LHCN-M2 (cell line): ENCODE measurements at places on chromosomes 5 and 9. TPM values are rescaled to one million over a fixed set of nuclear protein-coding genes. Genes with fewer than 3 reads are reported as not detected.

Gene DNAI1
- not detected in 2 replicates for total RNA-seq

Gene CATSPER3
- 0.11 TPM in 1 of 2 replicates, not detected in the other for total RNA-seq

GRCh38 chr9:22228542-22228941 is 218.1 kb upstream of the DMRTA1 start:
- DNase-seq: no peak

DNA sequence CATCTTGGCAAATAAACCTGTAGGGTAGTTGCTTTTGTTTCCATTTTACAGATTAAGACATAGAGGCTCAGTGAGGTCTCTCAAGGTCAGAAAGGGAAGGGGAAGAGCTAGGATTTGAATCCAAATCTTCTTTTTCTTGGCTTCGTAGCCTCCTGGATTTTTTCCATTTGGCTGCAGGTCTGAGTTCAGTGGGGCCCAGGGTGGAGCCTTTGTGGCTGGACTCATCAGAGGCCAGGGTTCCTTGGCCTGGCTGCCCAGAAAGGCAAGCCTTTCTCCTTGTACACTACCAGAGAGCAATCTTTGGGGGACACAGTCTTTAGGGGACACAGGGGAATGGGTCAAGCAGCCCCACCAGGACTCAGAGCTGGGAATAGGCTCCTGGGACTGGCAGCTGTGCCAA is 10.5 kb upstream of the TRAF1 start:
- DNase-seq: no peak

DNA sequence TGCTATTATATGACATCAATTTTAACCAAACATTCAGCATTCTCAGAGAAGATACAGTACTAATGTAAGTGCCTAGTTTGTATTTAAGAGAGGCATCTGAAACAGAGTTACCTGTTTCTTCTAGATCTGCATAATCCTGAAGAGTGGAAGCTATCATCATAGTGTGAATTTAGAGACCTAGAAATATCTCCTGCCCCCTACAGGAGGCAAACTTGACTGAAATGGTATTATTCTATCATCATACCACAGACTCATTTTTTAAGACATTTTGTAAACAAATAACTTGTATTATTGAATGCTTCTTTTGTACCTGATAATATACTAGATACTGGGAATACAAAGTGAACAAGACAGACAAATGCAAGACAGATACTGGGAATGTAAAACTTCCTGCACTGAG is 216.8 kb upstream of the RPS23 start:
- peak; percentile 7 for DNase-seq

Gene CER1
- total RNA-seq: not detected in 2 replicates

GRCh38 chr5:139912804-139913203 is 117.2 kb downstream of the PSD2 start:
- DNase-seq: no peak

GRCh38 chr9:135567311-135567710 is 5.8 kb downstream of the PAEP start:
- DNase-seq: no peak

DNA sequence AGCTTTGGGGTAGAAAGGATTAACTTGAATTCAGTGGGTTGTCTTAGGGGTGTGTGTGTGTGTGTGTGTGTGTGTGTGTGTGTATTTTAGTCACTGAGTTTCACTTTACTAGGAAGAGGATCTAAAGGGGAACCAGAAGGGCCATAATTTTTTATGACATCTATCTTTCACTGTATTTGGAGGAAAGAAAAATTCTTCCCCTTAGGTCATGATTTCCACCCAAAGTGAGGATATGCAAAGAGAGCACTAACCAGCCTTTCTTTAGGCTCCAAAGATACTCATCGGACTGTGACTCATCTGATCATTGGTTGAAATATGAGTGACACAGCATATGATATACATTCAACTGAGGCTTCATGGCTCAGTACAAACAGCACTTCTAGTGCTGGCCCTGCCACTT is 75.2 kb upstream of the RASGRF2 start:
- peak; percentile 19 for DNase-seq

GRCh38 chr5:36300191-36300926 is 1.3 kb downstream of the RANBP3L start:
- DNase-seq: no peak

- no peak for DNase-seq
These were observed 1.4 kb downstream of the ETF1 start for GRCh38 chr5:138541511-138542179.

GRCh38 chr5:72509401-72509800 is 2.2 kb upstream of the ZNF366 start:
- no peak for DNase-seq

DNA sequence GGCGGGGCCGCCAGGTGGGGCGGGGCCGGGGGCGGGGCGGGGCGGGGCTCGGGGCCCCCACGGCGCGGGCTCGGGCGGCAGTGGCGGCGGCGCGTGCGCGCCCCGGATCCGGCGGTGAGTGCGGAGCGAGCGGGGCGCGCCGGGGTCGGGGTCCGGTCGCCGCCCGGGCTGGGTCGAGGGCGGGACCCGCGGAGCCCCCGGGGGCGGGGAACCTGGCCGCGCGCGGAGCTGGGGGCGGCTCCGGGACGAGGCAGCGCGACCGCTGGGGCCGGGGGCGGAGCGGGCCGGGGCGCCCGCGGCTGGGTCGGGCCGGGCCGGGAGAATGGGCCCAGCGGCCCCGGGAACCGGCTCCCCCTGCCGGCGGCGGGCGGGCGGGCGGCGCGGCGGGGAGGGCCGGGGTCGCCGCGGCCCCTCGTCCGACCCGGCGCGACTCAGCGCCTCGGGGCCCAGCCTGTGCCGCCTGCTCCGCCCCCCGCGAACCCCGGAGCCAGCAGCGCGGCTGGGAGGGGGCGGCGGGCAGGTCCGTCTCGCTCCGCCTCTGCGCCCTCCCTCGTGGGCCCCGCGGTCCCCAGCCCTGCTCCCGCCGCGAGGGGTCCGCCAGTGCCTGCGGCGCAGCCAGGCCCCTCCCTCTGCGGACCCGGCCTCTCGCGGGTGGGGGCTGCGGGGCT is 3.1 kb downstream of the EGFL7 start:
- DNase-seq: no peak

- peak; percentile 43 for DNase-seq
These were observed 13.4 kb upstream of the CCDC112 start for GRCh38 chr5:115309751-115310370.

GRCh38 chr9:3956899-3957298 is 343.0 kb downstream of the GLIS3 start:
- DNase-seq: no peak

- no peak for DNase-seq
These were observed 8.0 kb downstream of the BRD3 start for GRCh38 chr9:134059661-134060395.

GRCh38 chr5:1564182-1564748 is 40.5 kb upstream of the LPCAT1 start:
- peak; percentile 21 for DNase-seq

DNA sequence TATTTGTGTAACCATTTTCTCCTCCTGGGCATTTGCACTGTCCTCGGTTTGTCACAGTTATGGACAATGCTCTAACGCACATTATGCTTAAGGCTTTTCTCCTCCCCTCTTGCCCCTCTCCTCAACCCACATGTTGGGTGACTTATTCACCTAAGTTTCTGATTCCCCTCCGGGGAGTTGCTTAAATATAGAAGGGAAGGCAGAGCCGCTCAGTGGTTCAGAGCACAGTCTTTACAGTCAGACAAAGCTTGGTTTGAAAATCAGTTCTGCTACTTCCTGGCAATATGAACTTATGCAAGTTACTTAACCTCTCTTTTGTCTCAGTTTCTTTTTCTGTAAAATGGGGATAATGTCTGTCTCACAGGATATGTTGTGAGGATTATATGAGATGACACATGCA is 41.2 kb upstream of the SPRY4 start:
- DNase-seq: no peak

GRCh38 chr9:36914212-36914577 is 119.9 kb downstream of the PAX5 start:
- DNase-seq: no peak

DNA sequence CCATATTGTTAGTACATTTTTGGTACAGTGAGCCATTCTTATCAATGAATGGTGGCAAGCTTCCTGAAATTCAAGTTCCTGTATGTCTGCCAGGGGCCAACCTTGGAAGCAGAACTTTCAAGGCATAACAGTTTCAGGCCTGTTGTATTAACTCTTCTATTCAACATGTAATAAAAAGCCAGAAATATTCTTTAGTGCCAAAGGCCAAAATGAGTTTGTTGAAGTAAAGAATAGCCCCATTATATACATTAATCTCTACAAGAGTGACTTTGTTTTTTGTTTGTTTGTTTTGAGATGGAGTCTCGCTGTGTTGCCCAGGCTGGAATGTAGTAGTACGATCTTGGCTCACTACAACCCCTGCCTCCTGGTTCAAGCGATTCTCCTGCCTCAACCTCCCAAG is 321.3 kb downstream of the KDM4C start:
- no peak for DNase-seq

DNA sequence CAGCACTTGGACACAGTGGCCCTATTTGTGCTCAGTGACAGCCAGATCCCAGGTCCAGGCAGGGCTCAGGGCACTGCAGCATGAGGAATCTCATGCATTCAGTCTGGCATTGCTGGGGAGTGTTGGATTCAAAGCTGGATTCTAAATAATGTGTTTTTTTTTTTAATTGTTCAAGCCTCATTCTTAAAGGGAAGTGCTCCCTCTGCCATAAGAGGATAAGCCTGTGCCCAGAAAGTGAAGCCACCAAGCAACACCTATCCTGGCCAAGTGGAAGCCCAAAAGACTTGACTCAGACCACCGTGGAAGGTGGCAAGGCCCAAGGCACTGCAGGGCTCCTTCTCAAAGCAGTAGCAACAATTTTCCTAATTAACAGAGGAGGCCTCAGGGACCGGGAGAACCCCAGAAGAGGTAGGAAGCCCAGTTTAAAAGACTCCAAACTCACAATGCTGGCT is 135.6 kb downstream of the ACTL7B start:
- no peak for DNase-seq

Gene RPL7A
- 2,137 and 2,163 TPM in 2 replicates for total RNA-seq

- no peak for DNase-seq
These were observed 11.1 kb upstream of the DMXL1 start for GRCh38 chr5:119059740-119060255.

DNA sequence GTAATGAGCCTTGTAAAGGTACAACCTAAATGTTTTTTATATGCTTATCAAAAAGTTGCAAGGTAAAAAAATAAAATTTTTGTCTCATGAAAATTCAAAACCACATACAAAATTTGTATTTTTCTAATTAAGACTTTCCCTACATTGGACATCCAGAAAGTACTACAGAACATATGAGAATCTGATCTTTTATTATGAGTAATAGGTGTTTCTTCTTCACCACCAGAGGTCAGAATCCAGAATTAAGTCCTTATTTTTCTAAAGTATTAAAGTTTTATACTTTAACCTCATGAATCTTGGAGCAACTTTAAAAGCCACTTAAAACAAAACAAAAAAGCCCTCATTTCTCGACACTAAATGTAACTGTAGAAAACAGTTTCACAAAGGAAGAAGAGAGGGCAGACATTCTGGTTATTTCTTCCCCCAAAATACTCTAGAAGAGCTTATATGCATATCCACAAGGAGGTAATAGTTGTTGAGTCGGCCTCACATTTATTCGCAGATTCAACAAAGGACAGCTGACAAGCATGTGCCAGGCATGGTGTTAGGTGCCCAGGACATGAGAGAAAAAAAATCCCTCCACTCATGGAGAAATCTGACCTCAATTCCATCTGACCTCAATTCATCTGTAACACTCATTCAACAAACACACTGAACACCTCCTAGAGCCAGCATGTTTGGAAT is 69.3 kb downstream of the MLLT3 start:
- peak; percentile 34 for DNase-seq

Gene JAKMIP2
- total RNA-seq: 0.06 and 0.52 TPM in 2 replicates

Gene IRX4
- total RNA-seq: not detected in 2 replicates

Gene RAD50
- total RNA-seq: 21.9 and 27.0 TPM in 2 replicates

Gene OSMR
- 20.2 and 28.1 TPM in 2 replicates for total RNA-seq

GRCh38 chr5:172667786-172668593 is 26.9 kb downstream of the NEURL1B start:
- DNase-seq: no peak

- DNase-seq: no peak
These were observed 2.8 kb downstream of the NR6A1 start for GRCh38 chr9:124768334-124768733.
